ENCODE measurements at places on chromosomes 11 and 22.

GRCh38 chr11:1389932-1390568 is at the start of gene BRSK2:
Gene BRSK2, plus strand, starts transcription at chr11:1389934. Its CDS starts 351 bp downstream, at chr11:1390285.
- no peak for DNase-seq

GRCh38 chr22:44200855-44201550 is 20.3 kb downstream of the PARVG start:
- no peak for DNase-seq

DNA sequence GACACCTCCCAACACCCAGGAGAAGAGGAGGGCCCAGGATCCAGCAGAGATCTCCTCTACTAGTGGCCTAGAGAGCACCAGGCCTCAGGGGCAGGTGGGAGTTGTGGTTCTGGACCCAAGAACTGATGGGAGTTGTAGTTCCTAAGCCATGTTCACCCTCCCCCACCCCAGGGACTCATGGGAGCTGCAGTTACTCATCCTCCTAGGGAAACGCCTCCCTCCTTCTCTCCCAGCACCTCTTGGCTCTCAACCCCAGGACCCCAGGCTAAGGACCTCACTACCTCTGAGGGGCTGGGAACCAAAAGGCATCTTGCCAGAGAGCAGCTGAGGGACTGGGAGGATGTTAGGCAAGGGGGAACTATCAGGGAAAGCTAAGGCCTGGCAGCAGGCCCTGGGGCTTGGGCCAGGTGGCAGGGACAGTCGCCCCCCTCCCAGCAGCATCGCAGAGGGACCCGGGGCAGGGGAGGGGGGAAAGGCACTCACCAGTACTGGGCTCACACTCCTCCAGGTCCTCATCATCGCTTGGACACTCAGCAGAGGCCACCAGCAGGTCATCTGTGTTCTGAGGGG is 28.9 kb downstream of the SLC22A12 start:
- peak; percentile 63 for DNase-seq

GRCh38 chr22:45192701-45193187 is 29.0 kb downstream of the NUP50 start:
- DNase-seq, result no peak

DNA sequence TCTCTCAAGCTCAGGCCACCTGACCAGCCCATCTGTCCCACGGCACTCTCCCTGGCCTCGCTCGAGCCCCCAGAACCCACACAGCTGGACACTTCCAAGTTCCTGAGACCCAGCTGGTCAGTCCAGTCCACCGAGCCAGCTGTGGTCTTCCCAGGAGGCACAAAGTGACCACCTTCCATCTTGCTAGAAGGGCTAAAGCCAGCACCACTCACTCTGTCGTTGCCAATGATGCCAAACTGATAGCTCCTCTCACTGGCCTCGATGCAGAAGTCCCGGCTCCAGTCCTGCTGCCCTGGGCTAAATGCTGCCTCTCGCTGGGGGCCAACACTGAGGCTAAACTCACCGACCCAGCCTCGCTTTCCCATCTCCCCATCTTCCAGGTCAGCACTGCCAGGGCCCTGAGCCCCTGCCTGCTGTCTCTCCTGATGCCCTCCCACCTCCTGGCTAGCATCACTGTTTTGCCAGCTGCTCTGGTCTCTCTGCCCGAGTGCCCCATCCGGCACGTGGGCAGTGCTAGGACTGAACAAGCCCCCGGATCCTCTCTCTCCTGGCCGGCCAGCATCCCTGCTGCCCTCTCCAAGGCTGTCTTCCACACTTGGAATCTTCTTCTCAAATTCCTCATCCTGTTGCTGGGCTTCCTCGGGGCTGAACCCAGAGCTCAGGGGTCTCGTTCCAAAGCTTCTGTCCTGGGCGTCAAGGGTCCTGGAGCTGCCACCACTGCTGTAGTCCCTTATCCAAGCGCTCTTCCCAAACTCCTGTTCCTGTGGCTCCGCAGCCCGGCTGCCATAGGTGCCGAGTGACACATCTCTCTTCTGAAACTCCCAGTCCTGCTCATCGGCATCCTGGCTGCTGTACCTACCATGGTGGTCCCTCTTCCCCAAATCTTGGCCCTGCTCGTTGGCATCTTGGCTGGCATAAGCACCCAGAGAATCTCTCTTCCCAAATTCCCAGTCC is 15.4 kb downstream of the TNKS1BP1 start:
- DNase-seq, result no peak

DNA sequence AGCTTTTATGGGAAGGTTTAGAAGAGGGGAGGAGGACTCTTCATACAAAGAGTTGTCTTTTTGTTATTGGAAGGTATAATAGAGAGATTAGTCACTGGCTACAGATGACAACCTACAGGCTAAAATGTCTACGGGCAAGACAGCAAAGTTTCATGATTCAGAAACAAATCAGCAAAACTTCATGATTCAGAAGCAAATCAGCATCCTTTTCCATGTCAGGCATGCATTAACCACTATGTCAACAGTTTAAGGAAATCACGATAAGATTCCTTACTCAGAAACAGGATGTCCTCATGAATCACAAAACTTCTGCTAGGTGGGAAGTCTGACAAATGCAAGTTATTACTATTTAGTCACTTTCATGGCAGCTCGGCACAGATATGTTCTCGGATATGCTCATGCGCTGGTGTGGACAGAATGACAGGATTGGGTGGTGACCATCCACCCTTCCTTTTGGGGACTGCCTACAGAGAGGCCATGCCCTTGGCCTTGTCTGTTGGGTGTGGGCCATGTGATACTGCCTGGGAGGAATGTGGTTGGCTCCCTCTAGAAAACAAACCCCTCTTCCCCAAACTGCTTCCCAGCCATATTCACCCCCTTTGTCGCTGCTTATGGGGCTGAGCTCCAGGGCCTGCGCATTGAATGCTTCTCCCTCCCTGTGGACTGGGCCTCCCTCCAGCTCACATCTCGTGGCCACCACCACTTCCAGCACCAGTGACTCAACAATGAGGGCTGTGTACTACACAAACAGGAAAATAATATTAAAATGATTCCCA is 10.1 kb downstream of the C11orf91 start:
- peak; percentile 97 for DNase-seq

GRCh38 chr11:134252346-134253187 is 585 bp downstream of the THYN1 start:
- DNase-seq, result peak; percentile 44

GRCh38 chr11:44944853-44945235 is 5.8 kb downstream of the TP53I11 start:
- DNase-seq, result no peak

DNA sequence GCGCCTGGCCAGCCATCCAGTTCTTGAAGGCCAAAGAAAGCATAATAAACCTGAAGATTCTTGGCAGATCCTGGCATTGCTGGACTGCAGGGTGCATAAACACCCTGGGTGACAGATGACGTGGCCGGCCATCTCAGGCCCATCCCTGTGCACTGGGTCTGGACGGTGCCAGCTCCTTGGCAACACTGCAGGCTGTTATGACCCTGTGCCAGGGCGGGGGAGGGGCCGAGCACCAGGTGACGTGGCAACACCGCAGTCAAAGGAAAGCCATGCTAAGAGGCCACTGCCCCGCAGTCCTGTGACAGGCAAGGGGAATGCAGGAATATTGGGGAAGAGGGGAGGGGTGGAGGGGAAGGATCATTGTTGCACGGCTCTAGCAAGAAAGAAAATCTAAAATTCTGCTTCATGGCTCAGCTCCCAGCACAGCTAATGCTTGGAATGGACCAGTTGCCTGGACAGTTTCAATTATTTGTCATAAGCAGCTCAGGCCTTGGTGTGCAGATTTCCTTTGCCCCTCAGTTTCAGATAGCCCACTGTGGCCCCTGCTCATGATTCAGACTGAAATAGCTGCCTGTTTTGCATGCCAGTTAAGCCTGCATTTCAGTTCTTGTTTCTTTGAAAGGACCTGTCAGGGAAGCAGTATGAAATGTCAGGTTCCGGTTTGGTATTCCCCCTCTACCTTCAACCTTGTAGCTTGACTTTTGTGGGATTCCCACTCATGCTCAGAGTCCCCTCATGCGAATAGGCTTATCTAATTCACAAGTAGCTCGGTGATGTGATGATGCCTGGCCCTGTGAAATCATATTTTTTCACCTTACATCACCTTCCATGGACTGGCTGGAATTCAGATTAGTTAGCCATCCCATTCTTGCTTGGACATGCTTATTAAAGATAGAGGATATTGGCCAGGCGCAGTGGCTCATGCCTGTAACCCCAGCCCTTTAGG is 29.7 kb upstream of the DDX6 start:
- no peak for DNase-seq

All from brain microvascular endothelial cell (primary cell).